ENCODE measurements at places on chromosomes 3 and 15.
A peak's percentile ranks its signal among the peaks of the same experiment; 100 is the strongest.

GRCh38 chr15:71595846-71596553, 214.4 kb upstream of the NR2E3 start:
- DNase-seq, result no peak

- no peak for DNase-seq
Measured at GRCh38 chr3:70970171-70970570, 613.4 kb downstream of the FOXP1 start.

- no peak for DNase-seq
Measured at GRCh38 chr3:14488286-14489041, 51.7 kb downstream of the GRIP2 start.

GRCh38 chr15:66594344-66594743, 28.5 kb upstream of the LCTL start:
- no peak for DNase-seq

GRCh38 chr3:141255846-141256261, 24.2 kb downstream of the PXYLP1 start:
- peak; percentile 17 for DNase-seq
